Esophagus squamous epithelium (tissue), 5 donors: ENCODE measurements at places on chromosomes 4 and X. TPM values are rescaled to one million over a fixed set of nuclear protein-coding genes. Genes with fewer than 3 reads are reported as not detected.

Gene NPY5R
- not detected for total RNA-seq

Gene KDR
- total RNA-seq: 2.0 TPM

Gene LDB2
- 3.0 TPM for total RNA-seq

Gene RHOH
- total RNA-seq: 5.0 TPM

Gene ATP6AP2
- total RNA-seq: 66.2 TPM

Gene GYG2
- total RNA-seq: 0.42 TPM

Gene CENPI
- 4.9 TPM for total RNA-seq

Gene PRSS12
- 2.2 TPM for total RNA-seq

Gene GUCY1B1
- 5.5 TPM for total RNA-seq

Gene PDZD11
- 26.3 TPM for total RNA-seq

Gene GCNA
- total RNA-seq: 0.62 TPM

Gene GPRIN3
- total RNA-seq: 4.2 TPM

Gene ANXA3
- 84.9 TPM for total RNA-seq

Gene RPS6KA6
- 0.92 TPM for total RNA-seq

Gene TMEM35A
- total RNA-seq: 2.7 TPM

Gene CDX4
- not detected for total RNA-seq

Gene SPIN2A
- total RNA-seq: not detected
